ENCODE measurements at places on chromosomes 7 and 10. TPM values are rescaled to one million over a fixed set of nuclear protein-coding genes. Genes with fewer than 3 reads are reported as not detected.

Gene ITPRID1
- total RNA-seq, result not detected

Gene PROSER2
- total RNA-seq, result 10.0 TPM

Gene STN1
- total RNA-seq, result 30.1 TPM

Gene LRRN3
- total RNA-seq, result not detected

Gene NACAD
- total RNA-seq, result 0.76 TPM

Gene MNX1
- total RNA-seq, result not detected

Gene FAM131B
- total RNA-seq, result 0.65 TPM

Gene CPEB3
- total RNA-seq, result 1.8 TPM

Gene CUBN
- 11.8 TPM for total RNA-seq

Gene TCERG1L
- not detected for total RNA-seq

Gene BAMBI
- total RNA-seq, result 1.9 TPM

Gene SCART1
- 1.3 TPM for total RNA-seq

Gene BAIAP2L1
- 0.76 TPM for total RNA-seq

Gene AEBP1
- total RNA-seq, result 8.9 TPM

Gene TAS2R4
- total RNA-seq, result 1.9 TPM

Gene SFMBT2
- 2.9 TPM for total RNA-seq

Gene HMX2
- not detected for total RNA-seq

Gene LRRD1
- total RNA-seq, result under 0.01 TPM

Gene BRAT1
- total RNA-seq, result 25.1 TPM

Gene CHN2
- 1.6 TPM for total RNA-seq

Gene TACC2
- total RNA-seq, result 18.5 TPM

Gene PRKAG2
- total RNA-seq, result 32.7 TPM

Gene WIPF3
- total RNA-seq, result not detected

Gene MYH16
- total RNA-seq, result 0.33 TPM

Gene VSTM4
- under 0.01 TPM for total RNA-seq

Gene ZNF775
- 4.8 TPM for total RNA-seq

Gene FGL2
- total RNA-seq, result under 0.01 TPM

Gene NUTM2B
- total RNA-seq, result 0.33 TPM

Gene EPO
- total RNA-seq, result not detected

Gene ZNF25
- total RNA-seq, result 7.1 TPM

Gene RARRES2
- not detected for total RNA-seq

Gene ZNF786
- 7.5 TPM for total RNA-seq

Gene SFTPA1
- not detected for total RNA-seq

Gene CPA2
- not detected for total RNA-seq

Gene SMIM30
- 51.3 TPM for total RNA-seq

Gene SH2B2
- total RNA-seq, result 1.6 TPM

Gene SAP25
- total RNA-seq, result not detected

Gene CDHR1
- total RNA-seq, result not detected
